ENCODE measurements at places on chromosomes 4 and X.
A peak's percentile ranks its signal among the peaks of the same experiment; 100 is the strongest.

DNA sequence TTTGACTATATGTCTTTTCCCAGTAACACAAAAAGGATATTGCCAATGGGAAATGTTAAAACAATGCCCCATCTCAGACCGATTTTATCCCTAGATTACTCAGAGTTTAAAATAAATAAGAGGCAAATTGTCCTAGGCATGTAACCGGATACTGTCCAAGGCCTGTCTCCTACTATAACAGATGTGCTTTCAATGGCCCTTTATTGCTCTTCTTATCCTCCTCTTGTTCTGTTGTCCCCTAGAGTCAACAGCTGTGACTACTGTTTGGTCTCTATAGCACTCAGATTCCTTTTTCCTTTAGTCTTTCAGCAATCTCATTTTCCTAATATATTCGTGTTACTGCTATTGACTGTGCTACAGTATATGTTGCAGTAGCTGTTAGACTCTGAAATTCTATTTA, 66.8 kb upstream of the PLS3 start:
- DNase-seq = no peak

- DNase-seq = no peak
These were observed 19.7 kb downstream of the TLR7 start for GRCh38 chrX:12886545-12886944.

DNA sequence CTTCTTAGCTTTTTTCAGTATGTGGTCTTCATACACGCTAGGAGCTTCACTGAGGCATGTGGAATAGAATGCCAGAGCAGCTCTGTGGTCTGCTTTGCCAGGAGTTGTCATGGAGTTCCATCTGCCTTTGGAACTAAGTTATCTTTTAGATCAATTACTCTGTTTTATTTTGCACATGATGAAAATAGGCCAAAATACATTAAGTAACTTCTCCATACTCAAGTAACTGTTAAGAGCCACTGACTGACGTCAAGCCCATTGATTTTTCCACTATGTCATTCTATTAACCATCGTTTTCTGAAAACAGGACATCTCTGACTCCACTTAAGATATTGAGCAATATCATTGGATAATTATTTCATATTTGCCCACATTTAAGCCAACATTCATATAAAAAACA, 415.1 kb upstream of the MAD2L1 start:
- DNase-seq = no peak

DNA sequence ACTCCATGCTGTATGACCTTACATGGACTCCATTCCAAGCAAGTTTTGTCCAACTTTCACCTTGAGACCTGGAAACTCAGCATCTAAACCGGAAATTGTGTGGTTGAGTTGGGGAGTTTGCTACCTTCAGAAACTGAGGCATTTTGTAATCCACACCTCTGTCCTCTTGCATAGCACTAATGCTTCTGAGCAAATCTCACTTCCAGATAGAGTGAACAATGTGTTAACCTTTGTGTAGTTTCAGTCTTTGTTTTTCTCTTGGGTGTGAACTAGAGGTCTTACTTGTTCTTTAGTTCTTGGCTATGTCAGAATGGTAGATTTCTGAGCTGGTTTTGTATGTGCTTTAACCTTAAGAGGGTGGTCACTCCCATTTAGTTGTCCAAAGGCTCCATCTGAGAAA, 48.1 kb upstream of the TCEAL2 start:
- DNase-seq = no peak

DNA sequence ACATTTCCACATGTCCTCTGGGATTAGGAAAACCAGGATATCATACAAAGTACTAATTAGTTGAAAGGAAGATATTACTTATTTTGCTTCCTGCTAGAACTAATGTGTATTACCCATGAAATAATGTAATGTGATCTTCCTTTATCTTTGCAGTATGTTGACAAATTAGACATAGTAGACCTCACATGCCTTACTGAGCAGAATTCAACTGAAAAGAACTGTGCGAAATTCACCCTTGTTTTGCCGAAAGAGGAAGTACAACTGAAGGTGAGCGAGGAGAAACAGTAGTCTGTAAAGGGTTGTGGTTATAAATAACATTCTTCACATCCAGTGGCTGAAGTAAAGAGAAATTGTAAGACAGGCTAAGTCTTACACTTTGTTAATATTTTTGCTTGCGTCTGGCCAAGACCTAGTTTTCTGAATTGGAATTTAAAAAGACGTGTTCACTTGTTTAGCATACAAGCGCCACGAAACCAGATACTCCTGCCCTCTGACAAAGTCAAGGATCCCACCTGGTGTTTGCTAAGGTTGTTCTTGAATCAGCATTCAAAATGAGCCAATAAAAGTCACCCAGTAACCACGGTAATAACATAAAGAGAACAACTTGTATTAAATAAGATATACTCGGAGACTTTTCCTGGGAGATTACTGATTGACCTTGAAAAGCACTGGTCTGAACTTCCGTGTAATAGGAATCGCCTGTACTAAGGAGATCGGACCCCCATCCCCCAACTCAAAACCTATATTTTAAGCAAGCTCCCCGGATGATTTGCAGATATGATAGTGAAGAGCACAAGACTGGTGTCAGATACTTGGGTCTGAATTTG, 16.9 kb downstream of the STAP1 start:
- DNase-seq = no peak

- no peak for DNase-seq
These were observed 287.8 kb downstream of the ZNF674 start for GRCh38 chrX:46257451-46257879.

DNA sequence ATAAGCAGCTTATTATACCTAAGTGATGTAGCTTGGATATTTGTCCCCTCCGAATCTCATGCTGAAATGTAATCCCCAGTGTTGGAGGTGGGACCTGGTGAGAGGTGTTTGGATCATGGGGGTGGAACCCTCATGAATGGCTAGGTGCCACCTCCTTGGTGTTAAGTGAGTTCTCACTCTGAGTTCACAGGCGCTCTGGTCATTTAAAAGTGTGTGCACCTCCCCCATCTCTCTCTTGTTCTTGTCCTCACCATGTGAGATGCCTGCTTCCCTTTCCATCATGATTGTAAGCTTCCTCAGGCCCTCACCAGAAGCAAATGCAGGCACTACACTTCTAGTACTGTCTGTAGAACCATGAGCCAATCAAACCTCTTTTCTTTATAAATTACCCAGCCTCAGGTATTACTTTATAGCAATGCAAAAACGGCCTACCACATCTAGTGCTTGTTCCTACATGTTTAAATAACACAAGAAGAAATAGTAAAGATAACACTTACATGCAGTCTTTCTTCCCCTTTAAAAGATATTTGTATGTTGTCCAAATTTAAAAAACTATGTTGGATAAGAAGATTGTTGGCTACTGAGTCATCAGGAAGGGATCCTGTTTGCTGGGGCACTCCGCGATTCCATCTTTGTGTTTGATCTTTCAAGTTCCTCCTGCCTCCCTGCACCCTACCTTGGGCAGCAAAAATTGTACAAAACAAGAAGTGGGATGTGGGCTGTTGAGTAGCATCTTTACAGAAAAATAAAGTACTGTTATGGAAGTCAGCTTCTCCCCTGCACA, 29.7 kb downstream of the PPP1R2C start:
- no peak for DNase-seq

- no peak for DNase-seq
These were observed 93.5 kb upstream of the SLC6A14 start for GRCh38 chrX:116342903-116343302.

GRCh38 chr4:115334736-115335411, 221.5 kb upstream of the NDST4 start:
- DNase-seq = no peak

DNA sequence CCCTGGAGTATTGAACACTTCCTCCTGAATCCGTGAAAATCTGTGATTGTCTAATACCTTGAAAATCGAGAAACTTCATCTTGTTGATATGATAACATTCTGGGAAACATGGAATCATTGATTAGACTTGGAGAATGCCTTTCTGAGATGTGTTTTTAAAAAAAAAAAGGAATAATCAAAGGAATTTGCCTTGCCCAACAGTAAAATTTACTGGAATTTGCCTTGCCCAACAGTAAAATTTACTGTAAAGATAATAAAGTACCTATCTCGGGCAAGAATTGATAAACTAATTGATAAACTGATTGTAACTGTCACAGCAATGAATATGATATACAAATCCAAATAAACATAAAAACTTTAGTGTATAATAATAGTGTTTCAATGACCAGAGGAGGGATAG, 44.7 kb downstream of the PHOX2B start:
- no peak for DNase-seq

- DNase-seq = no peak
These were observed 190.3 kb upstream of the NR3C2 start for GRCh38 chr4:148632476-148632875.

DNA sequence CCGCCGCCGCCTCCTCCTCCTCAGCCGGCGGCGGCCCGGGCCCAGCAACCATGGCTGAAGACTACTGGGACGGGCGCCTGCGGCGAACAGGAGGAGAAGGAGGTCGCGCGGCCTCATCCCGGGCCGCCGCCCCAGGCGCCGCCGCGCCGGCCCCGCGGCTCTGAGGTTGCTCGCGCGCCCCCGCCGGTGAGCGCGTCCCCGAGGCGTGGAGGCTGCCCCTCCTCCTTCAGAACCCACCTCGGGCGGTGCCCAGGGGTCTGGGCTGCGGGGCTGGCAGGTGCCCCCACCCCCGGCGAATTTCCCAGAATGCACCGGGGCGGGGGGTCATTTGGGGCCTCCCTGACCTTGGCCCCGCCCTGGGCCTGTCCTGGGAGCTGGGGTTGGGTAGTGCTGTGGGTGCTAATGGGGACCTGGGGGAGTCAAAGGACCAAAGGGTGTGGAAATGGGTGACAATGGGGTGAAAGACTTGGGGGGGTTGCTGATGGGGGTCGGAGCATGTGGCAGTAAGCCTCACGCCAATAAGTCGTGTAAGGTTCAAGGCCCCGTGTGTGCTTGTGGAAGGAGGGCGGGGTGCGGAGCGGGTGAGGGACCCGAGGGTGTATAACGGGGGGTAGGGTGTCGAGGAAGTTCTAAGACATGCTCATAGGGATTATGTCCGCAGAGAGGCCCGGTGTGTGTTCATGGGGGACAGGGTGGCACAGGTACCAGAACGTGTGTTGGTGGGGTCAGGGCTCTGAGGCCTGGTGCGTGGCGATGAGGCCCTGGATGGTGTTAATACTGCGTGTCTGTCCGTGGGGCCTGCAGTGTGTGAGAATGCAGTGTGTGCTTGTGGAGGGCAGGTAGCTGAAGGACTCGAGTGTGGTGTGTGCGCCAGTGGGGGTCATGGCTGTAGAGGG, 687 bp downstream of the CDK16 start:
- peak; percentile 44 for DNase-seq

DNA sequence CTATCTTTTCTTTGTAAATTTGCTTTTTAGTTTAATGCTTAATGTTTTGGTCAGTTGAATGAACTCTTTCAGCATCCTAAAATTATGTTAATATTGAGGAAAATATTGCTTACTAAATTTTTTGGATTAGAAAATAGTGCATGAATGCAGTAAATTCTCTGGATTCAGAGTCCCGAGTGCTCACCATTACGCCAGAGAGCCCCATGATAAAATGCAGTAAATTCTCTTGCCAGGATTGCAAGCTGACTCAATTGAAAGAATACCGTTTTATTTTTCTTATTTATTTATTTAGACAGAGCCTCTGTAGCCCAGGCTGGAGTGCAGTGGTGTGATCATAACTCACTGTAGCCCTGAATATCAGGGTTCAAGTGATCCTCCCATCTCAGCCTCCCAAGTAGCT, 60.9 kb upstream of the ENPEP start:
- DNase-seq = no peak

DNA sequence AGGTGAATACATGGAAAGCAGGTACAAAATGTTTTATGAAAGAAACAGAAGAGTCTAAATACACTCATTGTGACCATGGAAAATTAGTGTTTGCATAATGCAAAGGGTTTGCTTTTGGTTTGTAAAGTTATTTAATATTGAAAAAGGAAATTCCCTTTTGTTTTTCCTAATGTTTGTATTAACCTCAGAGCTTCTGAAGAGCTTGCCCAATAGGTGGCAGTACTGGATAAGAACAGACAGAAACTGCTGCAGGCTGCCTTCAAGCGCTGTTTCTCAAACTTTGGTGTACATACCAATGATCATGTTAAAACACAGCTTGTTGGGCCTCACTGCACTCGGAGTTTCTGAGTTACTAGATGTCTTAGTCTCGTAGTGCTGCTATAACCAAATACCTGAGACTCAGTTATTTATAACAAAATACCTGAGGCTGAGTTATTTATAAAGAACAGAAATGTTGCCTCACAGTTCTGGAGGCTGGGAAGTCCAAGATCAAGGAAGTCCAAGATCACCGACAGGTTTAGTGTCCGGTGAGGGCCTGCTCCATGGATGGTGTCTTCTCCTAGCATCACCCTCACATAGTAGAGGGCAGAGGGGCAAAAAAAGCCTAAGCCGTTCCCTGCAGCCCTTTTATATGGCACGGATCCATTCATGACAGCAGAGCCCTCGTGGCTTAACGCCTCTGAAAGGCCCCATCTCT, 54.2 kb downstream of the SUPT20HL2 start:
- peak; percentile 9 for DNase-seq

DNA sequence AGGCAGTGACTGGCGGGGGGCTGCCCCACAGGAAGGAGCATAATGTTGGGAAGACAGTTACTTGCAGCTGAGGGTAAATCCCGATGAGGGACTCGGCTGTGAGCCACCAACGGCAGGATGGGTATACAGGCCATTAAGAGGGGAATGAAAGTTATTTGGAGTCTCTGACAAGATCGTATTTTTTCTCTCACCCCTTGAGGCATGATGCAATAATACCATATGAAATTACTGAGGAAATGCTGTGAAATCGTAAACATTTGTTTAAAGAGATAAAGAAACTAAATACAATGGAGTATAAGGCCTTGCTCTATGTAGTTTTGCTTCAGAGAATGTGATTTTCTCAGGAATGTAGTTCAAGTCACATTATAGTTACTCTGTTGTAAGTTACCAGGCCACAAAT, 12.7 kb downstream of the IL1RAPL1 start:
- no peak for DNase-seq

DNA sequence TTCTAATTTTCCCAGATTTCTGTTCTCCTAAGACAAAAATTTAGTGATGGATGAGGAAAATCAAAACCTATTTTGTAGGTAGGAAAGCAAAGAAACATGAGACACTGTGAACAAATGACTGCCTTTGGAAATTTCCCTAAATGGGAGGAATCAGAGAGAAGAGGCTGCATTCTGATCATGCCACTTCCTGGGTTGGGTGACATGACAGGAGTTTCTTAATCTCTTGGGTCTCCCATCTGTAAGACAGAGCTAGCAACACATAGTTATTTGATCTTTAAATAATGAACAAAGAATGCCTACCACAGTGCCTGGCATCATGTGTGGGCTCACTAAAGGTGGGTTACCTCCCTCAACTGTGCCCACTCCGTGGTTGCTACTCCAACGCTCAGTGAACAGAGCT, 57.1 kb downstream of the CCDC149 start:
- DNase-seq = no peak

DNA sequence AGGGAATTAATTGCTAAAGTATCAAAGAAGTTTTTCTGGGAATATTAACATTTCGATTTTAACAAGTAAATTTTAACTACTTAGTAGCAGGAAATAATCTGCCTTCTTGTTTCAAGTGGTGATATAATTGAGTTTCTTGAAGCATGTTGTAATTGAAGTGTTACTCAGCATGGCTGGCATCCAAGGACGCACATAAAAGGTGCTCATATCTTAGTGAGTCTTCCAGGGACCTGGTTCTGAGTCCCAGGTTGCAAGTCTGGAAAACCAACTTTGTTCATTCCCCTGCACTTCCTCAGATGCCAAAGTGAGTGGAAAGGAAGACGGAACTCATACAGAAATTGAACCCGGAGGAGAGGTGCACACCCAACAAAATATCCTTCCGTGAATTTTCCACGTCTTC, 399.6 kb downstream of the NLGN4X start:
- no peak for DNase-seq
